C1 segment of cervical spinal cord (tissue), 14 donors: ENCODE measurements at places on chromosomes 6 and 20.

- no peak for DNase-seq
Measured at GRCh38 chr6:35787266-35788218, 6.7 kb downstream of the CLPSL1 start.

DNA sequence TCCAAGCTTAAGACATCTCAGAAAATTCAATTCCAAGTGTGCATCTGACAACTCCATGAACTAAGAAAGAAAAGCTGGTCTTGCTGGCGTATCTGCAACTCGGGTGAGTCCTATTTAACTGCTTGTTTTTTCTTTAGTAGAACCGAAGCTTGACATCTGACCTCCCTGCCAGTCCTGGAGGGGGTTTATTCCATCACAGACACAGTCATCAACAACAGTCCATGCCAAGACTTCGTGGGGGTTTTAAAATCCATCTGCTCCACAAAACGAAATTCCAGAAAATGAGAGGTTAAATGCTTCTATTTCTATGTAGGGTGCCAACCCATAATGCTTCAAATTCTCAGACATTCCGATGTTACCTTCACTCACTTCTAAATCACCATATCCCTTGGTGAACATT lies 133.9 kb downstream of the IPCEF1 start:
- no peak for DNase-seq

DNA sequence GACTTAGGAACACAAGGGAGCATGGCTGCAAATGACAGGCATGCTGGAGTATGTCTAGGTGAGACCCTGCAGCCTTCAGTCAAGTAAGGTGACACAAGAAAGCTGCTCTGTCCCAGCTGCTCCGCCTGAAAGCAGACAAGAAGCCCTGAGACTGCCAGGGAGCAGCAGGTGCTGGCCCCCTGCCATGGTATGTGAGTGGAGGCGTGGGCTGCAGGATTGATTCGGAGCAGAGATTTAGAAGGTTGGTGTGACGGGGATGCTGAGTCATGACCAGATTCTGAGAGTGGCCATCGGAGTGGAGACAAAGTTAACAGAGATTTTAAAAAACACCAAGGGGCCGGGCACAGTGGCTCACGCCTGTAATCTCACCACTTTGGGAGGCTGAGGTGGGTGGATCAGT lies 17.8 kb downstream of the LRP11 start:
- peak; percentile 21 for DNase-seq

DNA sequence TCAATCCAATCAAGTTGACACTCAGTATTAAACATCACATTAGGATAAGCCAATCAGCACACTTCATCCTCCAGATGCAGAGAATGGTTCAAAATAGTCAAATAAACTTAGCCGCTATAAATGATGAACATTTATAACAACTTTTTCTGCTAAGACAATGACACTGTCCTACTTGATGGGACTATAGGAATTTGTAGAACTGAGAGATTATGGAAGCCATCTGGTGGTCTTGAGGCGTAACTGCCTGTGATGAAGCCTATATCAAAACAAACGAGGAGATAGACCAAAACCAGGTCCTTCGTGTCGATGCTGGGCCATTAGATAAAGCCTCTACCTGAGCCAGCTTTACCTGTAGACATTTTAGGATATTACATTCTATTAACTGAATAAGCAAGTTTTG lies 631.1 kb downstream of the COL12A1 start:
- DNase-seq: no peak

- DNase-seq: no peak
Measured at GRCh38 chr6:117346142-117346930, 79.4 kb downstream of the ROS1 start.

GRCh38 chr6:31752739-31753319 lies 9.6 kb upstream of the SAPCD1 start:
- no peak for DNase-seq

DNA sequence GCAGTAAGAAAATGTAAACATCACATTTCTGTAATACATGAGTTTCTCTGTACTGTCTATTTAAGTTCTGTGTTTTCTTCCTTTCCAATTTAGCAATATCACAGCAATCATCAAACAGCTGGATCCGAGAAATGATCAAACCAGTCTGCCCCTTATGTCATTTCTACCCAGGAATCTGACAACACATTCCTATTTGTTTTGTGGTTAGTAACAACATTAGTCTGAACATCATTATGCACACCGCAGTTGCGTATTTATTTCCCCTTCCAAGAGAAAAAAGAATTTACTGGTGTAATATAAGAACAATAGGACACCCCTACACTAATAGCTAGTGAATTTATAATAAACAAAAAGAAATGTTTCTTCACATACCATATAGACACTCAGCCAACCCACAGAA lies 179.5 kb downstream of the BTBD9 start:
- no peak for DNase-seq

DNA sequence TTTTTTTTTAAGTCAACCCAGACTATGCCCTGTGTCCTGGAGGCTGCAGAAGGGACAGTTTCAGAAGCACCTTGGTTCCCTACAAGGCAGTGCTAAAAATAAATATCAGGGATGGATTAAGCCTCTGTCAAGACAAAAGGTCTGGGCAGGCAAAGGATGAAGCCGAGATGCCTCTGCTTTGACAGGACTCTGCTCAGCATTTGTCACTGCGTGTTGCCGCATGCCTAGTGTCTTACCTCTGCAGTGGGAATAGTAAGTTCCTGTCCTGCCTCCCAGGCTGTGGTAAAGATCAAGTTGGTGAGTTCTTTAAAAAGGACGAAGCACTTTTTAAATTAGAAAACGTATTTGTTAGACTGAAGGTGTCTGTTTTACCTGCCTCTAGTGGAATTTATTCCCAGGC lies 15.1 kb downstream of the AAR2 start:
- no peak for DNase-seq

DNA sequence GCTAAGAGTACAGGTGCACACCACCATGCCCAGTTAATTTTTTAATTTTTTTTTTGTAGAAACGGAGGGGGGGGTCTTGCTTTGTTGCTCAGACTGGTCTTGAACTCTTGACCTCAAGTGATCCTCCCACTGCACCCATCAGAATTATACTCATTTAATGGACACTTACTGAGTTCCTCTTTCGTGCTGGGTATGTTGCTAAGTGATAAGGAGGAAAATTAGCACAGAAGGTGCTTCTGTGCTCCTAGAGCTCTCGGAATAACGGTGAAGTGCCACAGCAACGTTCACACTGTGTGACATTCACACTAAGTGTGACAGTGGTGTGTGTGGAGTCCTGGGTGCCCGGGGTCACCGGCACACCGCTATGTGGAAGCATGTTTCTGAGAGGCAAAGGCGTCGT lies 32.1 kb upstream of the BMP6 start:
- DNase-seq: no peak

DNA sequence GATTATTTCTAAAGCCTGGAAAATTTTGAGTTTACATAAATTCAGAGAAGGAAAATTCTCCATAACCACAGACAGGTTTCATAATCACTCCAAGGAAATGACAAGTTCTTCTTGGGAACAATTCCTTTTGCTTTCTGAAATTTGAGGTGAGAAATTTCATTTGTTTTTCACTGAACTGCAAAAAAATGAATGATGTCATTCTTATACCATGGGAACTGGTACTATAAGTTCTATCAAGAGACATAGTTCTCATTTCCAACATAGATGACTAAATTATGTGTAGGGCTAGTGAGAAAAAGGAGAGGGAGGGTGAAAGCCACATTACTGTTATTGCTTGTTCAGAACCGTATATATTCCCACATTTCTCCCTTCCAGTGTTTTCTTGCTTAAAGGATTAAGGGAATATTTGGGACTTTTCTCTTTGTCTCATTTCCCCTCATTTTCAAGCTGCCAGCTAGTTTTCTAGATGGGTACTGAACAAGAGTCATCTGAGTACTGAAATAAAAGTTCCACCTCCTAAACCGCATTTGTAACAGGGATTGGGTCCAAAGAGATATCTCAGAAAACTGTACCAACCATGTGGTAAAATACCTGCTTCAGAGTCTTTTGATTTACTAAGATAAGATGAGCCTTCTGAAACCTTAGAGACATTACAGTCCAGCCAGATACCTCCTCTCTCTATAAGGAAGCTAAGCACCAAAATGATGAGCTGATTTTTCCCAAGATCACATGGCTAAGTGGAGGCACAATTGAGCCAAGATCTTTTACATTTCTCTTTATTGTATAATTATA lies 144.3 kb upstream of the PRDM1 start:
- no peak for DNase-seq

- DNase-seq: no peak
Measured at GRCh38 chr6:147922799-147923198, 414.3 kb downstream of the SAMD5 start.

DNA sequence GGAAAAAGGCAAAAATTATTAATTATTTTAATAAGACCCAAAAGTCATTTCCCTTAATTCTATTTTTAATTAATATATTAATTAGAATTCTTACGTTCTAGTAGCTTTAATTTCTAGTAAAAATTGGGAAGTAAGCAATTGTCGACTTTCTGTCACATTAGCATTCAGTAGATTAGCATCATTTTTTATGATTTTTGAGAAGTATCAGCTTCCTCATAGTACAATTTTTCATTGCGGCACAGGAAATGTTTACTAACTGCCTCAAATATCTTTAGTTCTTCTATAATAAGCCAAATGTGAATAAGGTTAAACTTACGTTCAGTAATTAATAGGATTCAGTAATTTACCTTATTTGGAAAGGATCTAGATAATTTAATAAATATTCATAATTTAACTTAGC lies 687.4 kb downstream of the EPM2A start:
- no peak for DNase-seq

DNA sequence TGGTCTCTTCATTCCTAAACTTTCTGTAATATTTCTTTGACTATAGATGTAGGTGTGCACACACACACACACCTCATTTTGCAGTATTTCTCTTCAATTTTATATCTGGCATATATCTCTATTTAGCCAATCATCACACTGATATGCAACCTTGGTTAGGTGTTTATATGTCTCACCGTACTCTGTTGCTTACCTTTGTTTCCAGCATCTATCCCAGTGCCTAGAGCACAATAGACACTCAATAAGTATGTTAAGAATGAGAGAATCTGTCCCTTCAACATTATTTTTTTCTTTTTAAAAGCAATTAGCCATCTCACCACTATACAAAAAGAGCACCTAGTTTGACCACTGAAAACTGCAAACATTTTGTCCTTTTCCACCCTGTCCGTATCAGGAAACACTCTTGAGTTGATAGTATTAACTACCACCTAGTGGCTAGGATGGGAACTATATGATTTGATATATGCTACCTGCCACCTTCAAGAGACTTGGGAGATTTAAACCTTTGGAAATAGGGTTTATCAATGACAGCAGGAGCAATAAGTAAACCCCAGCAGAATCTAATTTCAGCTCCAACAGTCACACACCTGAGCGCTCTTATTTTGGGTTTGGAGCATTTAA lies 48.7 kb upstream of the RSPO3 start:
- no peak for DNase-seq

DNA sequence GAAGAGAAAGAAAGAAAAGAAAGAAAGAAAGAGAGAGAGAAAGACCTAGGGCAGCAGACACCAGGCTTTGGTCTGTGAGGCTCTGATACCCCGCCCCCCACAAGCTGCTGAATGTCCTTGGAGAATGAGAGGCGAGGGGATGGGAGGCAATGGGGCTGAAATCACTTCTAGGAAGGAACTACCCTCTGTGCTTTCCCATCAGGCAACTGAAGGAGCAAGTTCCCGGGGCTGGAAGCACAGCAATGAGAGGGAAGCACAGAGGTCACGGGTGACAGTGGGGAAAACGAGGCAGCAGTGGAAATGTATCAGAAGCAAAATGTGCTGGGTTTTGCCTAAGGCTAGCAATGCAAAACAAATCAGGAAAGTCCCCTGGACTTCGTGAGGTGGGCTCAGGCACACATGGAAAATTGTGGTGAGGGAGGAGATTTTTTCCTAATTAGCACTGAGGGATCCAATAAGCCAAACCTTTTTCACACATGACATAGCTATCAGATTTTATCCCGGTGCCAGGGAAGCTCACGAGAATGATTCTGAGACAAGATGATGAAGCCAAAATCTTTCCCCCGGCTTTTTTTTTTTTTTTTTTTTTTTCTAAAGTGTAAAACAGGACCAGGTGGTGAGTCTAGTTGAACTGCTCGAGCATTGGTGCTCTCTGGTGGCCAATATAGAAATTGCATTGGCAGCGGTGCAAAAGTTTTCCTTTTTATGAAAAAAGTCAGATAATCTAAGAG lies 16.8 kb upstream of the ARFGEF2 start:
- DNase-seq: no peak

DNA sequence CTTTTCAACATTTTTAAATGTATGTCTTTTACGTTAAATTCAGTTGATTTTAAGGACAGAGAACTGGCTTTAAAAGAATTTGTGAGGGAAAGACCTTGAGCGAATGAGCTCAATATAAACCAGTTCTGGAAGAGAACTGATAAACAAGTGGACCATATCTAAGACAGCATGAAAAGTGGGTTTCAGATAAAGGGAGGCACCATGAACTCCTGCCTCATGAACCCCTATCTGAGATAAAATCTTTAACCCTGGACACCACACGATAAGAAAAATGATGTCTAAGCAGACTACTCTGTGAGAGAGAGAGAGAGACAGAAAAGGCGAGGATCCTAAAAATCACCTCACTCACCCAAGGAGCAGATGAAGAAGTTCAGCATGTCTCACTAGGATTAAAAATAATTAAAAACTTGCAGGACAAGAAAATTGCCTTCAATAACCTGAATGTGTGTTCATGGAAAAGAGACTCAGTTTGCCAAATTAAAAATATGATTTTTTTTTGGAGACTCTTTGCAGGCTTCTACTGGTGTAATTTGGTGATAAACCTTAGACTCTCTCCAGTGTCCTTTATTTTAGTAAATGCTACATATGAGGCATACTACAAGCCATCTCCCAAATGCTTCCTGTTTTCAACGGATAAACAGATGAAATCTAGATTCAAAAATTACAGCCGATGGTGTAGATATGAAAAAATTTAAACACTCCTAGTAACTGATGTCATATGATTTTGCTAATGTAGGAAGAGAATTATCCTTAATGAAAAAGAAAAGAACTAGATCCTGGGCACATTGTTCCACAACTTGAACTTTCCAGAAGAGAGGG lies 299.5 kb downstream of the ADGB start:
- DNase-seq: no peak

- DNase-seq: no peak
Measured at GRCh38 chr6:159427771-159428170, 258.6 kb downstream of the FNDC1 start.

- DNase-seq: no peak
Measured at GRCh38 chr20:48562586-48563116, 265.1 kb downstream of the PREX1 start.

GRCh38 chr6:83770910-83771309 lies 62.0 kb upstream of the SNAP91 start:
- DNase-seq: no peak

- DNase-seq: no peak
Measured at GRCh38 chr20:4158466-4159050, 143.2 kb upstream of the RNF24 start.
